ENCODE measurements at places on chromosomes 5 and 9. TPM values are rescaled to one million over a fixed set of nuclear protein-coding genes. Genes with fewer than 3 reads are reported as not detected.

DNA sequence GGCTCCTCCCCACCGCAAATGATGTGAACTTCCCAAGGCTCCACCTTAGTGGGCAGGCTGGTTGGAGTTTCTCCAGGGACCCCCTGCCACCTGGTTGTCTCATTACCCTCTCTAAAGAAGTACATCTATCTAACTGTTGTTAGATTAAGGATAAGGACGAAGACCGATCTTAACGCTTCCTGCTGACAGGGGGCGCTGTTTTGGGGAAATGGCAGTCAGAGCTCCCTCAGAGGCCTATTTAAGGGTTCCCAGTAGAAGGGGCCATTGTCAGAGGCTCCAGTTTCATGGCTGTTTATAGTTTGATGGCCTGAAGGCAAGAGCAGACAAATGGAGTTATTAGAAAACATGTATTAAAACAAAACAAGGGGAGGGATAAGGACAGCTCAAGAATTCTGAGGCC, 100.1 kb downstream of the SPEF2 start:
- no peak for DNase-seq

NUTM2F gene
- not detected for total RNA-seq

DNA sequence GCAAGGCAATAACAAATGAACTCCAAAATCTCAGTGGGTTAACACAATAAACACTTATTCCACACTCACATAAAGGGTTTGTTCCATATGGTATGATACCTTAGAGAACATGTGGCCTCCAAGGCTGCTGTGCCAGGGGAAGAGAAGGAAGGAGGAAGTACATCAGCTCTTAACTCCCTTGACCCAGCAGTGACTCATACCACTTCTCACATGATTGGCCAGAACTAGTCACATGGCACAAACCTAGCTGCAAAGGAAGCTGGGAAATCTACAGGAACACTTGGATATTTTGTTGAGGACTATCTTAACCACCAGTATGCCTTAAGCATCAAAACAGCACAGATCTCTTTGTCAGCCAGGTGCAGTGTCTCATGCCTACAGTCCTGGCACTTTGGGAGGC, 99.3 kb downstream of the SLIT3 start:
- no peak for DNase-seq

- no peak for DNase-seq
These were observed 150.4 kb upstream of the ERCC6L2 start for GRCh38 chr9:95725045-95725444.

DNA sequence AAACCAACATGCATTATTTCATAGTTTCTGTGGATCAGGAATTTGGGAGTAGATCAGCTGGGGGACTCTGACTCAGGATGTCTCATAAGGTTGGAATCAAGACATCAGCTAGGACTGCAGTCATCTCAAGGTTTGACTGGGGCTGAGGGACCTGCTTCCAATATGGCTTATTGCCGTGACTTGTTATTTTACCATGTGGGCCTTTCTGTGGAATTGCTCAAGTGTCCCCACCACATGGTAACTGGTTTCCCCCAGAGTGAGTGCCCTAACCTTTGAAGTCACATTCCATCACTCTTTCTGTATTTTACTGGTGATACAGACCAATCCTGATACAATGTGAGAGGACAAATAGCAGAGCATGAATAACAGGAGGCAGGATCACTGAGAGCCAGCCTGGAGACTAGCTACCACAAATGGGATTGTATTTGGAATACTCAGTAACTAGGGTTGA, 70.2 kb upstream of the ELL2 start:
- no peak for DNase-seq

NAIF1 gene
- total RNA-seq, result 10.8 TPM

- DNase-seq, result peak; percentile 78
These were observed 289.4 kb upstream of the DAB2 start for GRCh38 chr5:39714036-39714698.

GRCh38 chr5:32880796-32881195, 169.7 kb downstream of the NPR3 start:
- DNase-seq, result no peak

DNA sequence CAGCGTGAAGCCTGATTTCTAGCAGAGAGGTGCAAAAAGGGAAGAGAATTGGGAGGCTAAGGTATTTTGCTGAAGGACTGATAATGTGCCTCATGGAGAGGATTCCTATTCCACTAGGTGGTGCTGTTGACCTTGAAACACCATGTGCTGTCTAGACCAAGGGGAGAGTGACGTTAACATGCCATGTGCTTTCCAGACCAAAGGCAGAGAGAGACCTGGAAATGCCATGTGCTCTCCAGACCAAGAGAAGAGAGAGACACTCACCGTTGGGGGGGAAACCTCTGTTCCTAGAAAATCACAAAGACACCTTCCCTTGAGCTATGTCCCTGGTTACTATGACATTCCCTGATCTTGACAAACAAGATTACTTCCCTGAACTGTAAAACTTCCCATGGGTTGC, 286.0 kb upstream of the TUSC1 start:
- DNase-seq, result peak; percentile 49

All from fibroblast of villous mesenchyme (primary cell).